ENCODE measurements at places on chromosomes 12 and 14. TPM values are rescaled to one million over a fixed set of nuclear protein-coding genes. Genes with fewer than 3 reads are reported as not detected.

Gene KLRC3
- 0.53 TPM for total RNA-seq

Gene ASCL1
- total RNA-seq = not detected

Gene KERA
- total RNA-seq = not detected

Gene SIX6
- not detected for total RNA-seq

Gene GDF3
- not detected for total RNA-seq

All from A549 treated with Mapracorat at 1 μM for 4 hours (cell line).